ENCODE measurements at places on chromosomes 16 and 17. TPM values are rescaled to one million over a fixed set of nuclear protein-coding genes. Genes with fewer than 3 reads are reported as not detected.

TMEM219 gene
- 92.2 TPM for total RNA-seq

NPLOC4 gene
- total RNA-seq = 96.8 TPM

RCVRN gene
- total RNA-seq = not detected

NFATC2IP gene
- total RNA-seq = 15.0 TPM

DNA sequence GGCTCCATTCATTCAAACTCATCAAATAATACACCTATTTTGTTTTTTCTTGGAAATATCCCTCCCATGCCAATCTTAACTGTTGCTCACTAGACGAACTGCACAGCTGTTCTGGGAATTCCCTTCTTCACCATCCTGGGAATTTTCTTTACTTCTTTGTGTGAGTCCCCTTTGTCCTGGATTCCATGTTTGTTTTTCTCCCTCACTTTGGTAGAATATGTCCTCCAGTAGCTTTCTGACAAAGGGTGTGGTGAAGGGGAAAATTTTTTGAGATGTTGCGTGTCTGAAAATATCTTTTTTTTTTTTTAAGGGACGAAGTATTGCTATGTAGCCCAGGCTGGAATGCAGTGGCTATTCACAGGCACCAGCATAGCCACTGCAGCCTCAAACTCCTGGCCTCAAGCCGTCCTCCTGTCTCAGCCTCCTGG, 17.2 kb upstream of the UTP6 start:
- DNase-seq = peak; percentile 52

- no peak for DNase-seq
These were observed 20.0 kb downstream of the USP32 start for GRCh38 chr17:60371818-60372510.

- DNase-seq = no peak
These were observed 50.9 kb upstream of the CPNE2 start for GRCh38 chr16:57041182-57042156.

DNA sequence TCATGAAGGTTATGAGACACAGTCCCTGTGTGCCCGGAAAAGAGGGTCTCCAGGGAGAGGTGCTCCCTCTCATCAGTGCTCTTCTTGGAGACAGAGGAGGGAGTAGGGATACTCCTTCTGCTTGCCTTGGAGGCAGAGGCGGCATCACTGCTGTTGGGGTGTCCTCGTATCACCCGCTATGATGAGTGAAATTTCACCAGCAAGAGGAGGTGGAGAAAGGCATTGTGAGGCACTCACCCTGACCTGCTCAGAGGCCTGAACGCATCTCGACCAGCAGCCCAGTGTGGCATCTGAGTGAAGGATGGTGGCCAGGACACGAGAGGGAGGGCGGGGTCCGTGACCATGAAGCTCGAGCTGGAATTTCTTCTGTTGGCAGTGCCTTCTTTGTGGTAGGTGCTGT, 222.1 kb upstream of the CHMP6 start:
- no peak for DNase-seq

GRCh38 chr16:81008505-81008789, 1.4 kb downstream of the CENPN start:
- DNase-seq = no peak

- DNase-seq = no peak
These were observed 11.5 kb downstream of the HAPSTR1 start for GRCh38 chr16:9102943-9103342.
